ENCODE measurements at places on chromosomes 4 and X.

- no peak for DNase-seq
Measured at GRCh38 chr4:1600811-1601532, 83.1 kb downstream of the FAM53A start.

- no peak for DNase-seq
Measured at GRCh38 chrX:121356139-121356849, 308.9 kb downstream of the GLUD2 start.

GRCh38 chr4:170307182-170307581 lies 217.4 kb upstream of the AADAT start:
- DNase-seq: no peak

- no peak for DNase-seq
Measured at GRCh38 chrX:17027931-17028330, 81.5 kb downstream of the REPS2 start.

Measured in SW480 (cell line).